ENCODE measurements at places on chromosomes 16 and 17.

- H3K4me1 ChIP-seq: no peaks in the 10 kb centered on the region
- H3K4me3 ChIP-seq: no peak overlapping the region
- H3K36me3 ChIP-seq: no peaks in the 10 kb centered on the region
- H3K27me3 ChIP-seq: no peaks in the 10 kb centered on the region
- DNase-seq: no peak
Observed at GRCh38 chr16:1297018-1297696, 12.3 kb upstream of the UBE2I start.

DNA sequence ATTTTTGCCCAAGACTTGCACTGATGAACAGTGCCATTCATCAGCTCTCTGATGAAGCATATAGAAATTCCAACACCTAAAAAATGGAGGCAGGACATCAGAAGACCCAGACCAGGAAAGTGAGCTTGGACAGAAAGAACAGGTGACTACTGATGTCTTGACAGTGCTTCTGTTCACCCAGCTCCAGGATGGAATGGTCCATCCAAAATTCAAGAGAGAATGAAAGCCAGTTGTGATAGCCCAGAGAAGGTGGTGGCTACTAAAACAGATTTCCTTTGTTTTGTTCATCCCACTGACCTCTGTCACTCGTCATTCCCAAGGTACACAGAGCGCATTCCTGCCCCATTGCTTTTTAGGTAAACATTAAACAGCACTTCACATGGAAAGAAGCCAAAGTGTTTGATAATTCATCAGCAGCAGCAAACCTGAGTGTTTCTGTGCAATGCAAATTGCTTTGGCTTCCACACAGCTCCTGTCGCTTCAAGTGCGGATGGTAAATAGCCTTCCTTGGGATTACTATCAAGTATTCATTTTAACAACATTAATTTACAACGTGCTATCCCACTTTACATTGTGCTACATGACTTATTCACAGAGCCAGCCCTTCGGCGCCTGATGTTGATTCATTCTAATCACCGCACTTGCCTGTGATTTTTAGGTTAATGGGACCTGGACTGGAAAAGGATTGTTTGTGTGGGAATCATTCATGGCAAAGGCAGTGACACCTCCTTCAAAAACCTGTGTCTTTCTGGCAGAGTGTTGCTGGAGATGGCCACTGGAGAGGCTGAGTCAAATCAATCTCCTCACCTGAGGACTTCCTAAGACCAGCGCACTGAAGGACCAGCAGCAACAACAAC lies 65.1 kb upstream of the TOX3 start:
- no peak for DNase-seq
- H3K4me1 ChIP-seq: no peaks in the 10 kb centered on the region
- H3K27ac ChIP-seq: no peak overlapping the region
- H3K36me3 ChIP-seq: no peaks in the 10 kb centered on the region
- H3K4me3 ChIP-seq: no peak overlapping the region
- H3K27me3 ChIP-seq: no peaks in the 10 kb centered on the region

- no peaks in the 10 kb centered on the region for H3K27me3 ChIP-seq
- H3K4me3 ChIP-seq: no peak overlapping the region
- no peak overlapping the region for H3K27ac ChIP-seq
- no peaks in the 10 kb centered on the region for H3K36me3 ChIP-seq
Observed at GRCh38 chr17:67035131-67036083, 8.9 kb upstream of the CACNG1 start.

GRCh38 chr17:27265333-27265732 lies 28.6 kb upstream of the WSB1 start:
- no peaks in the 10 kb centered on the region for H3K4me1 ChIP-seq
- no peak overlapping the region for H3K4me3 ChIP-seq
- H3K36me3 ChIP-seq: no peaks in the 10 kb centered on the region
- H3K27ac ChIP-seq: no peak overlapping the region
- no peaks in the 10 kb centered on the region for H3K27me3 ChIP-seq
- no peak for DNase-seq

- no peaks in the 10 kb centered on the region for H3K4me1 ChIP-seq
Observed at GRCh38 chr16:8493972-8494371, 96.3 kb downstream of the TMEM114 start.

DNA sequence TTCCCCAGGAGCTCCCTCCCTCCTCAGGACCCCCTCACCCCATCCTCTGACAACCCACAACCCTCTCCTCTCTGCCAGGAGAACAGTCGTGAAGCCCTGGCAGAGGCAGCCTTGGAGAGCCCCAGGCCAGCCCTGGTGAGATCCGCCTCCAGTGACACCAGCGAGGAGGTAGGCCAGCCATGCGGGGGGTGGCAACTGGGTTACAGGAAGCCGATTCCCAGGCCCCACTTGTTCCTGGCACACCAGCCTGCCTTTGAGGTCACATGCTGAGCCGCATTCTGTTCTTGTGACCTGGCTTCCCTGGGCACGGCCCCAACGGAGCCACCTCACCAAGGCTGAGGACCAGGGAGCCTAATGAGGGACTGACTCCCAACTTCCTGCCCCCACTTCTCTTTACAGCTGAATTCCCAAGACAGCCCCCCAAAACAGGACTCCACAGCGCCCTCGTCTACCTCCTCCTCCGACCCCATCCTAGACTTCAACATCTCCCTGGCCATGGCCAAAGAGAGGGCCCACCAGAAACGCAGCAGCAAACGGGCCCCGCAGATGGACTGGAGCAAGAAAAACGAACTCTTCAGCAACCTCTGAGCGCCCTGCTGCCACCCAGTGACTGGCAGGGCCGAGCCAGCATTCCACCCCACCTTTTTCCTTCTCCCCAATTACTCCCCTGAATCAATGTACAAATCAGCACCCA lies 7.9 kb downstream of the NAT9 start:
- H3K27ac ChIP-seq: peak overlapping the region; percentile 88
- peak; percentile 82 for DNase-seq
- peaks cover 7% of the 10 kb centered on the region for H3K4me1 ChIP-seq

DNA sequence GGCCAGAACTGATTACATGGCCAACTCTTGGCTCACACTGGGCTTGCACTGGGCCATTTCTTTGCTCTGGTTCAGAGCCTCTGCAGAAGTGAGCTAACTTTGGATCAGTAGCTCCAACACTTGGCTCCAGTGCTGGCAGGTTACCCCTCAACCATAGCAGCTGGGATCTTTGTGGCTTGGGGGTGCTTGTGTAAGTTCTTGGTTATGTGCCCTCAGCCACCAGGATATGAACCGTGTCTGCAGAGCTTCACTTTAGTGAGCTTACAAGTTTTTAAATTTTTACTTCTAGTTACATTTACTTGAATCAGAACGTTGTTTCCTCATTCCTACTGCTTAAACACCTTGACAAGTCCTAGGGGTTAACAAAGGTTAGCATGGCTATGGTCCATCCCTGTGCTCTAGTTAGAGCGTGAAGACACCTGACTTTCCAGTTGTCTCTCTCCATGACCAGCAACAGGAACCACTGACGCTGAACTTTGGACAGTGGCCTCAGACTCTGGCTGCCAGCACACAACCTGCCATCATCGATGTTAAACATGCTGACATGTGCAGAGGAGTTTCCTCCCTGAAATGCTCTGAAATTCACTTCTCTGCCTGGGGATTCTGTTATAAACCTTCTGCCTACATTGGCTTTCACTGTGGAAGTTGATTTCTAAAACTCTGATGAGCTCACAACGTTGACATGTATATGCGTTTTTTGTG lies 4.1 kb downstream of the PDF start:
- no peaks in the 10 kb centered on the region for H3K27me3 ChIP-seq
- no peak for DNase-seq
- H3K27ac ChIP-seq: no peak overlapping the region
- H3K36me3 ChIP-seq: no peaks in the 10 kb centered on the region

DNA sequence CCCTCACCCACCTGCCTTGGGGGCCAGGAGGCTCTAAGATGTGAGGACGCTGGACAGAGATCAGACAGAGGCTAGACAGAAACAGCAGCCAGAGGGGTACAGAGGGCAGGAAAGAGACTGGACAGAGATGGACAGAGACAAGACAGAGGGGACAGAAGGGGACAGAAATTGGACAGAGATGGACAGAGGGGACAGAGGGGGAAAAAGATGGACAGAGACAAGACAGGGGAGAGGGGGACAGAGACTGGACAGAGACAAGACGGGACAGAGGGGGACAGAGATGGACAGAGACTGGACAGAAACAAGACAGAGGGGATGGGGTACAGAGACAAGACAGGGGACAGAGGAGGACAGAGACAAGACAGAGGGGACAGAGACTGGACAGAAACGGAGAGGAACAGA lies 16.1 kb downstream of the UTS2R start:
- DNase-seq: no peak
- H3K36me3 ChIP-seq: no peaks in the 10 kb centered on the region
- no peak overlapping the region for H3K27ac ChIP-seq
- H3K4me1 ChIP-seq: peaks cover 16% of the 10 kb centered on the region
- no peak overlapping the region for H3K4me3 ChIP-seq

GRCh38 chr16:58471209-58471975 lies 28.6 kb upstream of the NDRG4 start:
- H3K27me3 ChIP-seq: no peaks in the 10 kb centered on the region
- no peak for DNase-seq
- no peak overlapping the region for H3K27ac ChIP-seq

GRCh38 chr16:27665881-27666280 lies 115.9 kb downstream of the KATNIP start:
- no peaks in the 10 kb centered on the region for H3K36me3 ChIP-seq
- no peak for DNase-seq
- H3K4me1 ChIP-seq: no peaks in the 10 kb centered on the region
- no peak overlapping the region for H3K27ac ChIP-seq
- no peak overlapping the region for H3K4me3 ChIP-seq
- no peaks in the 10 kb centered on the region for H3K27me3 ChIP-seq

GRCh38 chr17:27457731-27458523 lies 1.7 kb downstream of the KSR1 start:
- no peaks in the 10 kb centered on the region for H3K27me3 ChIP-seq
- peak overlapping the region; percentile 75 for H3K4me3 ChIP-seq
- H3K4me1 ChIP-seq: no peaks in the 10 kb centered on the region
- H3K36me3 ChIP-seq: no peaks in the 10 kb centered on the region
- no peak for DNase-seq
- peak overlapping the region; percentile 11 for H3K27ac ChIP-seq

DNA sequence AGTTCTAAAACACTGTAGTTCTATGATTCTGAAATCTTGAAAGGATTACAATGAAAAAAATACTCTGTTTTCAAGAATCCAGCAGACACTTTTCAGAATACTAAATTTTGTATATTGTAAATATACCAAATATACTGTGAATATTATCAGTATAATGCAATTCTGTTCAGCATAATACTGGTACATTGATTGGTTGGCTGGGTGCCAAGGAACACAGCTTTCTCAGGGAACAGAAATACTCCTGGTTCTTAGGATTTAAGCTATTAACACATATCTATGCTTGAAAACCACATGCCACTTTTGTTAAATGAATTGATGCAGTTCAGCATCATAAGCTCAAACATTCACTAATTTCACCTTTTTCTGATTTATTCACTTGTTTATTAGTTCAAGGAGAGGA lies 2.5 kb upstream of the GINS3 start:
- no peaks in the 10 kb centered on the region for H3K27me3 ChIP-seq
- no peak overlapping the region for H3K4me3 ChIP-seq
- H3K27ac ChIP-seq: no peak overlapping the region

- no peaks in the 10 kb centered on the region for H3K36me3 ChIP-seq
- no peak overlapping the region for H3K4me3 ChIP-seq
- no peaks in the 10 kb centered on the region for H3K27me3 ChIP-seq
- no peak for DNase-seq
Observed at GRCh38 chr16:68146585-68146984, 61.4 kb downstream of the NFATC3 start.

- no peak overlapping the region for H3K27ac ChIP-seq
- H3K36me3 ChIP-seq: no peaks in the 10 kb centered on the region
- DNase-seq: no peak
- no peaks in the 10 kb centered on the region for H3K27me3 ChIP-seq
- no peak overlapping the region for H3K4me3 ChIP-seq
Observed at GRCh38 chr16:11520442-11520841, 66.3 kb downstream of the LITAF start.

- no peaks in the 10 kb centered on the region for H3K36me3 ChIP-seq
- no peak overlapping the region for H3K4me3 ChIP-seq
- H3K27ac ChIP-seq: no peak overlapping the region
Observed at GRCh38 chr17:31266042-31266441, 31.0 kb downstream of the OMG start.

DNA sequence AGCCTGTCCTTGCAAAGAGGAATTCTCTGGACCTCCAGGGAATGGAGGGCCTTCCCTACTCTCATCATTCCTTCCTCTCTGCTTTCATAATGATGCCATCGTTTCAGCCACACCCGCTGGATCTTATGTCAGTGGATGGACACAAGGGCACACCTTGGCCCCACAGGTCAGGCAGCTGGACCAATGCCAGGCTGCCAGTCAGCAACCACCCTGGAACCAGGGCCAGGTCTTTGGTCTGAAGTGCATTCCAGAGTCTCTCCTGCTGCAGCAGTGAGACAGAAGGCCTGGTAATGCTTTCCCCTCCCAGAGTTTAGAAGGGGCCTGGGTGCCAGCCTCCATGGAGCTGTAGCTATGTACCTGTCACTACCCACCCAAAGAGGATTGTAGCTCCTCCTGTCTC lies 7.4 kb downstream of the C1QL1 start:
- no peak for DNase-seq
- H3K36me3 ChIP-seq: no peaks in the 10 kb centered on the region
- H3K27me3 ChIP-seq: peaks cover 14% of the 10 kb centered on the region
- H3K4me1 ChIP-seq: no peaks in the 10 kb centered on the region
- H3K27ac ChIP-seq: no peak overlapping the region

GRCh38 chr17:44651228-44651627 lies 5.0 kb upstream of the MEIOC start:
- DNase-seq: no peak
- no peak overlapping the region for H3K4me3 ChIP-seq
- peaks cover under 1% of the 10 kb centered on the region for H3K27me3 ChIP-seq
- no peak overlapping the region for H3K27ac ChIP-seq
- H3K4me1 ChIP-seq: no peaks in the 10 kb centered on the region

- no peaks in the 10 kb centered on the region for H3K36me3 ChIP-seq
- H3K4me1 ChIP-seq: no peaks in the 10 kb centered on the region
- no peak for DNase-seq
- H3K27me3 ChIP-seq: no peaks in the 10 kb centered on the region
Observed at GRCh38 chr17:78672005-78672404, 94.8 kb upstream of the DNAH17 start.

DNA sequence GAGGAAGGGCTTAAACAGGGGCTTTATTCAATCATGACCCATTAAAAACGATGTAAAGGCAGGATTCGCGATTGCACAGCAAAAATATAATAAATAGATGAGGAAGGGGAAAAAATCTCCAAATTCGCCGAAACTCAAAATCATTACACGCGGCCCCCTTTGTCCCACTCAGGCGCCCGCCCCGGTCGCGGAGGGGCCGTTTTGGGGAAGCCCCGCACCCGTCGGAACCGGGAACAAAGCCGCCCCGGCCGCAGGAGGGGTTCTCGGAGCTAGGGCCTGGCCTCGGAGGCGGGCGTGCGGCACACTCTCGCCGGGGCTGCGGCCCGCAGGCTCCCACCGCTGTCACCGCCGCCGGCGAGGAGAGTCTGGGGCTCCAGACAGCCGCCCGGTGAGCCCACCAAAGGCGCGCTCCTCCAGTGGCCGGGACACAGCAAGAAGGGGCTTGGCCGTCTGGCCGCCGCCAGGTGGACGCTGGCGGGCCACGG lies 521 bp downstream of the C16orf87 start:
- no peak for DNase-seq
- no peaks in the 10 kb centered on the region for H3K4me1 ChIP-seq
- no peaks in the 10 kb centered on the region for H3K27me3 ChIP-seq
- no peaks in the 10 kb centered on the region for H3K36me3 ChIP-seq
- H3K4me3 ChIP-seq: peak overlapping the region; percentile 98

Data from breast epithelium (tissue), 4 donors.